ENCODE measurements at places on chromosomes 7 and 10. TPM values are rescaled to one million over a fixed set of nuclear protein-coding genes. Genes with fewer than 3 reads are reported as not detected.

The ANXA8L1 gene
- not detected for total RNA-seq

The EGR2 gene
- 0.32 TPM for total RNA-seq

The AKR1C8 gene
- 0.10 TPM for total RNA-seq

The CLCN1 gene
- not detected for total RNA-seq

The PNLIPRP2 gene
- total RNA-seq: not detected

The HECW1 gene
- total RNA-seq: 24.7 TPM

The FOXI2 gene
- total RNA-seq: not detected

GRCh38 chr7:44980393-44981034, 1.7 kb upstream of the MYO1G start:
- DNase-seq: no peak

GRCh38 chr7:130475776-130476175, 16.1 kb upstream of the MEST start:
- no peak for DNase-seq

DNA sequence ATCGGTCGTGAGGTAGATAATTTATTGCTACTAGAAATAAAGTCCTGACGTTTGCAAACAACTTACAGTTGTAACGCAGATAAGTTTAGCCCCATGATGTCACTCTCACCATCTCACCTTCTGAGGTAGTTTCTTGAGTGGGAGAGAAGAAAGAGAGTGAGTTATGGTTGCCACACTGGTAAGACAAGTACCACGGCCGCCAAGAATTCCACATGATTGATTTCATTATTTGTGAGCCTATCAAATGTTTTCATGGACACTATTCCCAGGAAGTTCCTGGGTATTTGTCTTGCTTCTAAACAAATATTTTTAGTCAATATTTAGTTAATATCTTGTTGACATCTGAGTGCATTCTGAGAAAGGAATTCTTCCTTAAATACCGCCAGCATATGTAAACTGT, 339.4 kb upstream of the KIAA1217 start:
- no peak for DNase-seq

GRCh38 chr7:134084488-134085144, 42.5 kb upstream of the LRGUK start:
- no peak for DNase-seq

DNA sequence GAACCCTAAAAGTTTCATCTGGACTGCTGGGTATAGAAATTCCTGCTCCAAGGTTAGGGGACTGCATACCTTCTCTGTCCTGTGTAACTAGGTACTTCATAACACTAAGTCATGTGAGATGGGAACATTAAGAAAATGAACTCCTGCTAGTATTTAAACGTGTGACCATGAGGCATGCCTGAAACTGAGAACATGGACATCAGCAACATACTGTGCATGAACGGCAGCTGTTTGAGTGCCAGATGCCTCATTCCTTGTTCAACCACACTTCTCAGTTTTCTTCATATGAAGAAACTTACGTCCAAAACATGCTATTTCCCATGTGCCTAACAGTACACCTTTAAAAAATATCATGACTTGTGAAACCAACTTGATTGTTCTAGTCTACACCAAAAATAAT, 88.5 kb downstream of the CREM start:
- DNase-seq: no peak

GRCh38 chr10:123997013-123997412, 96.4 kb downstream of the CHST15 start:
- no peak for DNase-seq

DNA sequence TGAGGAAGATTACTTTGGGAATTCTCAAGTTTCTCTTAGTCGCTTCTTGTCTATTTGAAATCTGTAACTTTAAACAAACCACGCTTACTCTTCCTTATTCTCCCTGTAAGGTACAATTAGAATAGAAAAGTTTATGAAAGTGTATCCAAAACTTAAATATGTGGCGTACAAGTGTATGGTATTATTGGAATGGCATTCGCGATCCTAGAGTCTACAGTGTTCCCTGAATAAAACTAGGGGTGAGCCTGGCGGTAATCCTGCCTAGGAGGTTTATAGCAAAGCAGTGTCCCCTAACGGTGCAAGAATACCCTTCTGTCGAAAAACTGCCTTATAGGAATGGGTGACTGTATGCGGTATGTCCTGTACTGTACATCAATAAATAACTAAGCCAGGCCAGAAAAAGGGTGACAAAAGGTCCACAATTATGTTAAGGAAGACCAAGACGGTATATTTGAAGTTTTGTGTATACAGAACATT, 1.2 kb downstream of the TASOR2 start:
- DNase-seq: no peak

GRCh38 chr10:34427911-34428216, 387.2 kb downstream of the PARD3 start:
- no peak for DNase-seq

DNA sequence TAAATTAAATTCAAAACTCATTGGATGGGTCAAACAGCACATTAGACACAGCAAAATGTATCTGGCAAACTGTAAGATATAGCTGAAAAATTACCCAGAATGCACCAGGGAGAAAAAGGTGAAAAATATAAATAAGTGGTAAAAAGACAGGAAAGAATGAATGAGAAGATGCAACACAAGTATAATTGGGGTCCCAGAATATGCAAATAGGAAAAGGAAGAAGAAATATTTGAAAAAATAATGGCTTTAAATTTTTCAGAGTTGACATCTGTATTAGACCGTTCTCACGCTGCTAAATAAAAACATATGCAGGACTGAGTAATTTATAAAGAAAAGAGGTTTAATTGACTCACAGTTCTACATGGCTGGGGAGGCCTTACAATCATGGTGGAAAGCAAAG, 167.7 kb upstream of the PLXNA4 start:
- no peak for DNase-seq

- DNase-seq: no peak
These were observed 9.5 kb upstream of the BLNK start for GRCh38 chr10:96280859-96281258.

GRCh38 chr7:26670290-26670689, 194.1 kb downstream of the SKAP2 start:
- DNase-seq: no peak

DNA sequence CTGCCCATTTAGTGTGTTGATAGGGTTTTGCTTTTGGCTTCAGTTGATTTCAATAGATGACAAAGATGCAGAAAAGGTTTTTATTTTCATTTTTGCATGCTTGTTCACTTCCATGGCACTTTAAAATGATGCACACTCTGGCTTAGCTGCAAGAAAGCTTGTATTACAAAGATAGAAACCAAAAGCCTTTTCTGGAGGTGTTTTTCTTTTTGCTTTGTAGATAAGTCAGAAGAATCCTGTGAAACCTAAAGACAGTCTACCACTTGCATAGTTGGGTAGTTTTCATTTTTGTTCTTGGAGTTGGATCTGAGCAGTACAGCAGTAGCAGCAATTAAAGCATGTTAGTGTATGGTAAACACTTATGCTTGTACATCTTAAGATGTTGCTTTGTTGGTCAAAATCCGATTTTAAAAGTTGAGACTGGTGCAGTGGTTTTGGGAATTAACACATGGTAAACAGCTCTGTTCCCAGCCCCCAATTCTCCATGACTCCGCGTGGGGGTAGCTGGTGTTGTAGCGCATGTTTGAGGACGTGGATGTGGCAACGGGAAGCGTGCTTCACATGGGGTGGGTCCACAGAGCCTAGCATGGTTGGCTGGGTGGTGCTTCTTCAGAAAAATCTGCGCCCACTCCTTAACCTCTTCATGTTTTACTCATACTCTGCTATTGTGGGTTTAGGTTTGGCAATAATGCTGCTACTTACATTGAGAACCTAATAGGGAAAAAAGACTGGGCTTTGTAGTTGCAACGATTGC, 19.8 kb downstream of the CCNY start:
- no peak for DNase-seq

GRCh38 chr7:5500056-5500776, 76.6 kb upstream of the TNRC18 start:
- no peak for DNase-seq

- no peak for DNase-seq
These were observed 68.5 kb downstream of the AGK start for GRCh38 chr7:141619745-141620144.

GRCh38 chr7:3162289-3162688, 118.6 kb upstream of the CARD11 start:
- no peak for DNase-seq

GRCh38 chr7:28940741-28941384, 17.3 kb downstream of the TRIL start:
- no peak for DNase-seq

GRCh38 chr10:34373211-34373610, 441.9 kb downstream of the PARD3 start:
- DNase-seq: no peak

- no peak for DNase-seq
These were observed 945 bp downstream of the TAS2R40 start for GRCh38 chr7:143222782-143223181.

- DNase-seq: no peak
These were observed 88.3 kb upstream of the MXI1 start for GRCh38 chr10:110118891-110119621.

GRCh38 chr7:140539461-140539860, 60.2 kb upstream of the MKRN1 start:
- DNase-seq: no peak

DNA sequence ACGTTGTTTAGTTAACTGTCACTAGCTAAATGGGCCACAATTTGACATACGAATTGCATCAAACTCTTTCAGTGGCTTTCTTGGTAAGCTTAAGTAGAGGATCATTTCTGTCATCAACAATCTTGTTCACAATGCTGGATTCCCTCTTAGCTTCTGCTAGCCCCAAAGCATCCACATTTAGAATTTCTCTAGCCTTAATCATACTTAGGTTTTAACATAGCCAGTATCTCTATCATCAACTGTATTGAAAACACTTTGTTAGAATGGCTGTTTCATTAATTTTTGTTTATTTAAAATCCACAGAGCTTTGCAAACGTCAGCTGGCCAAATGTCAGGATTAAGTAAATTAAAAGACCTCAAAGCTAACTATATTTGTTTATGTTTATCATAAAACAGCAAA, 41.1 kb downstream of the ABRAXAS2 start:
- no peak for DNase-seq

DNA sequence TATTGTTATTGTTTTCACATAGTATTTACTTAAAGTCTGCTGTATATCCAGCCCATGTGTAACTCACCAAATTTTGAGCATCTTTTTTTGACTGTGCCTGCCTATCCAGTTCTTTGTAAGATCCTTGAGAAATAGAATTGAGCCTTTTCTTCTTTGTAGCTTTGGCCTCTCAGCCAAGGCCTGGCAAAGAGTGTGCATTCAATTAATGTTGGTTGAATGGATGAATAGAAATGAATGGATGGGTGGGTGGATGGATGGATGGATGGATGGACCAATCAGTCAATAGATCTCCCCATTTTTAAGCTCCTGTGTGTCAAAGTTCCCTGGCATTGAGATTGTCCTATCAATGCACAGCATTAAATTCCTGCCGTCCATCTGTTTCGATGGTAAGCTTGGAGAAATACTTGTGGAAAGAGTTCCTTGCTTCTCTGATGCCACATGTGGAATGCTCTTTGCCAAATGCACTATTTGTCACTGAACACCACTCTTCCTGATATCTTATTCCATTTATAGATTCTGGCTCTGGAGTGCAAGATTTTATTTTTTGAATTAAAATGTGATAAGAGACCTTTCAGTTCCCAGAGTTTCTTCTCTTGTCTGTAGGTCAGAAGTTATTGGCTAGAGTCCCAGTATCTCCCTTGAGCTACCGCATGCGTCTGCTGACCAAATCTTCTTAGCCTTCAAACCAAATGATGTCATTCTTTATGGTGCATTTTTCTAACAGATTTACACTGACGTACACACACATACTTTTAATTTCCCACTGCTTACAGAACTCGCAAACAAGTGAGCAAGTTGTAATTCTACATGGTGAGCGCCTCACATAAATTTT, 20.7 kb upstream of the ADRB1 start:
- DNase-seq: no peak

- DNase-seq: no peak
These were observed 256.9 kb downstream of the MDFIC start for GRCh38 chr7:115178835-115179234.

DNA sequence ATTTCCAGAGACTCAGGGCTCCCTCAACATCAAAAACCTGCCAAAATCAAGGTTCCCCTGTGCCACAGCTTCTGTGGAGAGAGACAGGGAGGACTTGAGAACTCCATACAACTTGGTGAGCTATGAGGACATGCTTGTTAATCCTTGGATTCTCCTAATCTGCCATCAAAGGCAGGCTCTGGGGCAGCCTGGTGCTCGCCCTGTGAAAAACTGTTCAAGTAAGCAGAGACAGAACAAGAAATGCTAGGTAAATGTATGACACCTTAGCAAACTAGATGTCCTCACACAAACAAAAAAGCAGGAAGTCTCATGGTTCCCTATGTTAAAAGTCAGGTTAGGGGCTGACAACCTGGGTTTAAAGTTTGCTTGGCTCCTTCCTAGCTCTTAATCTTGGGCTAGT, 73.6 kb downstream of the ANK3 start:
- no peak for DNase-seq

GRCh38 chr7:39741942-39742623, 118.7 kb downstream of the RALA start:
- no peak for DNase-seq

GRCh38 chr7:128710481-128710880, 28.7 kb upstream of the CALU start:
- no peak for DNase-seq

DNA sequence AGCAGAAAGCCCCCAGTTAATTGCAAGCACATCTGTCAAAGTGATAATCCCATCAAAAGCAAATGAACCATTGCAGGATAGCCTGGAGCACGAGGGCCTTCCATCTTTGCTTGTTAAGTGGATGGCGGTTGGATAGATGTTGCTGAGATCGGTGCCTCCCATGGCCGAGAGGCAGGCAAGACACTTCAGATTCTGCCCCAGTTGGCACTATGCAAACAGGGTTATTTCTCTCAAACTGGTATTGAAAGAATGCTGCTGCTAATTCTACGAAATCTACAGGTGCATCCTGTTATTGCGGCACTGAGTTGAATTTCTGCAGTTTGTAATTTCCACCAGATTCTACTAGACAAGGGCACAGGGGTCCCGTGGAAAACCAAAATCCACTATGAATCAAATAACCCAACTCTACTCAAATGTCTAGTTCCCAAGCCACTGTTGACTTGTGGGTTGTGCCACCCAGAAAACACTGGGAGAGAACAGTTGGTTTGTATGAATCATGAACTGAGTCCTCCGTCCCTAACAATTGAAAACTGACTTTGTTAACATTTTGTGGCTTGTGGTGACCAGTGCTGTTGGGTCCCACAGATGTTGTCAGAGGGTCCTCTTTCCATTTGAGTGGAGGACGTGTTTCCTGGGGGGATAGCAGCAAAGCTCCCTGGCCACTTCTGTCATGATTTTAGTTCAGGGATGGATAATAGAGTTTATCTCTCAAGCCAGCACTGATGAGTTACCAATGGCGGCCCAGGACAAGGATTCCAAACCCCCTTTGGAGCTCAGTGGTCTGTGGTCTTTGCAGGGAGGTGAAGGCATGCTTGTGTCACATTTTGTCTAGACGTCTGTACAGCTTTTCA, 7.1 kb upstream of the IL2RA start:
- DNase-seq: no peak

DNA sequence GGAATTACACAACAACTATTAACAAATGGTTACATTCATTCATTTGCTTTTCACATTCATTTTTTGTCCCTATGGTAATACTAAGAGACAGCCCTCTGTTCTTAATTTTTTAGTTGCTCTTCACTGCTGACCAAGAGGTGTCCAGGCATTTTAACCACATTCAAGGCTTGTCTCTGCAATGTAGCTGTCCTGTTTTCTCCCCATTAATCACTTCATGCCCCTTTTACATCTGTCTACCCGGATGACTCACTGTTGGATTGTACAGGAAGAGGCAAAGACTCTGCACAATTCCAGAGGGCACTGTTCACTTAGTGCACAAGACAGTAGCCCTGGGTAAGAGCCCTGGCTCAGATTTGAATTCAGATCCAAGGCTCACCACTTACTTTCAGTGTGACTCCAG, 168.5 kb downstream of the NOC3L start:
- DNase-seq: peak; percentile 2
